ENCODE measurements at places on chromosomes 1 and 21.

DNA sequence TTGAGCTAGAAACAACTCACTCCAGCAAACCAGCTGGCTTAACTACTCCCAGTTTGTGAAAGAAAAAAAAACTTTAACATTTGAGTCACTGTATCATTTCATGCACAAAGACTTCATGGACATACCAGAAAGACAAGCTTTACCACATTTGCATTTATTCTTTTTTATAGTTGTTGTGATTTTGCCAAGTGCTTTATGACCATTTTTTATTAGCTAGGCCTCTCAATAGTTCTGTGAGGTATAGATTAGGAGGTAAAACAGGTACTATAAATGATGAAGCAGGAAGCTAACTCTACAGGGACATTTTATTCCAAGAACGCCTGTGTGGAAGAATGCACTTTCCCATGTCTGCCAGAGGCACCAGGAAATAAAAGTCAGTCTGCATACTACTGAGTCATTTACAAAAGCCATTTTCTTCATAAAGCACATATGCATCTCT, 8.2 kb upstream of the DENND1B start:
- no peak for DNase-seq

DNA sequence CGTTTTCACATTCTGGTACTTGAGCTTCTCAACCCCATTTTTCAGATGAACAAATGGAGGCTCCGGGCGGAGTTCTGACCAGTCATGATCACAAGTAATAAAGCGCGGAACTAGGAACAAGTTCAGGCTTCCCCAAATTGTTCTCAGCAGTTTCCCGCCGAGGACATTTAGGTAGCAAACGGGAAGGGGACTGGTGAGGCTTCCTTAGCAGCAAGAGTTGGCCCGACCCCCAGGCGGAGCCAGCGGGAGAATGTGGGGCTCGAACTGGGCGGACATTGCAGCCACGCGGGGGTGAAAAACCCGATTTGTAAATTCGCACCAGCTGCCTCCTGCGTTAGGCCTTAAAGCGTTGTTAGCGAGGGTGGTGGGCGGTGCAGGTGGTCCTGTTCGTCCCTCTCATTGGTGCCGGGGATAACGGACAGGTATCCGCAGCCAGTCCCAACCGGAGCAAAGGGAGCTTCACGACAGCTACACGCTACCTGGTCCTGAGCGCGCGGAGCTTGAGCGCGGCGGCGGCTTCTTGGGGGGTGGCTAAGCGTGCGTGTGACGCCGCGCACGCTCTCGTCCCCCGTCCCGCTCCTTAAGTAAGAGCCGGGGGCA, 15.3 kb downstream of the SEMA6C start:
- DNase-seq = no peak

DNA sequence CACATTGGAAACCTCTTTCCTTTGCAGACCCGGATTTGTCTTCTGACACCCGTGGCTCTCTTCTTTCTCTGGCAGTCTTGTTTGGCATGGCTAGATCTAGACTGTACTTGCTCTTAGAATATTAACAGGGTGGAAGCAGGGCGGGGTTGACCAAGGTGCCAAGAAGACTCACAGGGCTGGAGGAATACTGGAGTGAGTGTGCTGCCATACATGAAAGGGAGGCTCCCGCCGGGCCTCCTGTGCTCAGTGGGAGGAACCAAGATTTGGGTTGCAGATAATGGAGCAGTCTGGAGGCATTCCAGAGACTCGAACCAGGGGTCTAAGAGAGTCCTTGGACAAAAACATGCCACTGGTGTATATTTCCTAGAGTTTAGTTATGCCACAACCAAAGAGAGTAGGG, 27.6 kb upstream of the SNX27 start:
- DNase-seq = no peak

DNA sequence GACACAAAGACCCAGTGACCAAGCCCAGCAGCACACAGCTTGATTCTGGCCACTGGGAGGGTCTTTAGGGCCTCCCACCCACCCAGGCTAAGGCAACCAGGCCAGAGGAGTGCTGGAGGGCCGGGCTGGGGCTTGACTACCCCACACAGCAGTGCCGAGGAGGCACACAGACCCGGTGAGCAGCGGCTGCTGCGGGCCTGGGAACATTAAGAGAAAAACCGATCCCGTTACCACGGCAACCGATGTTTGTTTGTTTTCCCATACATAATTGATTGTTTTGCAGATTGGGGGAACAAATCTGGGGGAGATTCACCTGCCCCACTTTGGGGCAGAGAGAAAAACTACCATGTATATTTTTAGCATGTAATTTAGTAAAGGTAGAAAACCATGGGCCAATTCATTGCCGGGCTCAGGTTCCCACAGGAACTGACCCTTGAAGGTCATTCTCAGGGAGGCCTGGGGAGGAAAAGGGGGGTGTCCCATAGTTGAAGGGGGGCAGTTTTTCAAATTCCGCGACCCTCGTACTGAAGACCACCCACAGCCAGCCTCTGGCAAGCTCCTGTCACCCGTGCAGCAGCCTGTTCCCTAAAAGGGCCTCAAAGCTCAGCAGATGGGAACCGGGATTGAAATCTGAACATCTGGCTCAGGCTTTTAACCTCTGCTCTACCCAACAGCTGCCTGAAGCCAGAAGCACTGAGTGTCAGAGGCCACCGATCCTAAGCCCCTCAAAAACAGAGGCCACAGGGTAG, 35.3 kb downstream of the CHD5 start:
- no peak for DNase-seq

All from amniotic stem cell (primary cell).